ENCODE measurements at places on chromosomes 11 and 22.

- no peak for DNase-seq
These were observed 379.3 kb downstream of the INSC start for GRCh38 chr11:15493921-15494620.

DNA sequence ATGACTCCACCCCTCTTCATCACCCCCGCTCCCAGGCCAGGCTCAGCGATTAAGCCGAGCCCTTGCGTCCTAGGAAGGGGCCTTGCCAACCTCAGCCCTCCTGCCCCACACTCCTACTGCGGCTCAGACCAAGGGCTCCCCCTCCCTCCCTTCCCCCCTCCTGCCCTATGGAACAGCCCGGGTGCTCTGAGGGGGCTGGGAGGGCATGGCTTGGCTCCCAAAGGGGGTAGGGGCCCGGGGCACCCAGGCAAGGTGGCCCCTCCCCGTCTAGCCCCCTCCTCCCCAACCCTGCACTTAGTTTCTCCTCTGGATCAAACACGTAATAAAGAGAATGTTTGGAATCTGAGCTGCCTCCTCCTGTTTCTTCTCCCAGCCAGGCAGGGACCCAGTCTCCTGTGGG, 6.3 kb downstream of the RCOR2 start:
- DNase-seq: no peak

- DNase-seq: no peak
These were observed 71.8 kb downstream of the XRRA1 start for GRCh38 chr11:74877132-74877531.

DNA sequence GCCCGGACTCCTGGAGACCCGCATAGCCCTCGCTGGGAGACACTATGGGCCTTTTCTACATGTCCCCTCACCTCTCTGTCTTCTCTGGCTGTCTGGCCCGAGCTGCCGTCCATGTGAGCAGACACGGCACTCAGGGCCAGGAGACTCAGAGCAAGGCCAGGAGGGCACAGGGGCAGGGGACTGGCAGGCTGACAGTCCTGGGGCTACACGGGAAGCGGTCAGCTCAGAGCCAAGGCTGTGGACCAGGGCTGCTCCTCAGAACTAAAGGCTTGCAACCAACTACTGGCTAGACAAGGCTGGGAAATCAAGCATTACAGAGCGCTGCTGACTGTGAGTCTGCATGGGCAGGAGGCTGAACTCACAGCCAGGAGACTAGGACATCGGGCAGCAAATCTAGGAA, 56.1 kb upstream of the CDON start:
- no peak for DNase-seq

DNA sequence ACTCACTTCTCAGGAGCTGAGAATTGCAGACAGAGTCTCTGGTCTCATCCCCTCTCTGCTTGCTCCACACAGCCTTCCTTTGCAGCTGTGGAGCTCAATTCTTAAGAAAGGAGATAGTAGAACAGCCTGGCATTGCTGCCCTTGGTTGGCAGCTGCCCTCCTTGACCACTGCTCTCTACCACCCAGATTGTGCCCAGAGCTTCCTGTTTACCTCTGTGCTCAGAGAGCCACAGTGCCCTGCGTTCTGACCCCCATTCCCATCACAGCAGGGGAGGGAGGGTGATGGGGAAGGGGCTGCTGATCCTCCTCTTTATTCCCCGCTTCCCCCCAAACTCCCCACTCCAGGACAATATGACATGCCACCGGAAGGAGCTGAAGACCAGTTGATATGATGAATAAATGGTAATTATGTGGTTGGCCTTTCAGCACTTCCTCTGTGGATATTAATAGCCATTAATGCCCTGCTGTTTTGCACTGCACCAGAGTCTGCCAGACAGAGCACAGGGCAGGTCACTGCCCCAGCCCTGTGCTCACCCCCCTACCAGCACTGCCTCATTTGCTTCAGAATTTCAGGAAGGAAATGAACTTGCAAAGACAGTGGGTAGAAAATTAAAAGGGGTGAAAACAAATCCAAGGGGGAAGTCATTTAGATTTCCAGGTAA, 426.8 kb upstream of the CADM1 start:
- no peak for DNase-seq

- DNase-seq: no peak
These were observed 273.2 kb downstream of the TENM4 start for GRCh38 chr11:79167510-79168188.

DNA sequence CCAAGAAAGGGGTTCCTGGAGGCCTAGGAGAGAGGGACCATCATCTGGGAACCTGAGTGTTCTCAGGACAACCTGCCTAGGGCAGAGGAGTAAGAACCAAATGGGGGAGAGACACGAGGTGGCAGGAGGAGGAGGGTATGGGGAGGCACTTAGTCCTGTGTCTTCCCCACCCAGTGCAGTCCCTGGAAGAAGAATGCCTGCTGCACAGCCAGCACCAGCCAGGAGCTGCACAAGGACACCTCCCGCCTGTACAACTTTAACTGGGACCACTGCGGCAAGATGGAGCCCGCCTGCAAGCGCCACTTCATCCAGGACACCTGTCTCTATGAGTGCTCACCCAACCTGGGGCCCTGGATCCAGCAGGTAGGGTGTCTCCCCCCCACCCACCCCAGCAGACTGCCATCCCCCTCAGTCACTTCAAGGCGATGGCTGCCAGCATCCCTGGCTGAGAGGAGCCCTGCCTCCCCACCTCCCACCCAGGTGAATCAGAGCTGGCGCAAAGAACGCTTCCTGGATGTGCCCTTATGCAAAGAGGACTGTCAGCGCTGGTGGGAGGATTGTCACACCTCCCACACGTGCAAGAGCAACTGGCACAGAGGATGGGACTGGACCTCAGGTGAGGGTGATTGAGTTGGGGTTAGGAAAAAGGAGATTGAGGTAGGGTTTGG, 3.7 kb upstream of the INPPL1 start:
- DNase-seq: no peak

- DNase-seq: no peak
These were observed 1.5 kb upstream of the SIK3 start for GRCh38 chr11:117099696-117100095.

- DNase-seq: no peak
These were observed 848.7 kb downstream of the OPCML start for GRCh38 chr11:132683602-132684001.

DNA sequence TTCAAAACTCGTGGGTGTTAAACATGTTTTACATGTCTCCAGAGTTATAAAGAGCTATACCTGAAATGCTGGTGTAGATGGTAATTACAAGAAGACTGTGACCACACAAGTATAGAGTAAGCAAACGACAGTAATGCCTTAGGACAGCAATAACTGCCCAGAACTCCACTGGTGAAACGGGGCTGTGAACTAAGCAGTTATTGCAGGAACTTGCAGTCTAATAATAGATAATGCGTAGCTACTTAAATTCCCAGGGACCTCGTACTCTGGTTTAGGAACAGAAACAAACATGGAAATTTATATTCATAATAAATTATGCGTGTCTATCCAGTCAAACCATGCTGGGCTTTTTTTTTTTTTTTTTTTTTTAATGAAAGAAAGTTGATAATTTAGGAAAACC, 24.9 kb upstream of the TP53AIP1 start:
- DNase-seq: no peak

- DNase-seq: no peak
These were observed 20.1 kb upstream of the SYT8 start for GRCh38 chr11:1814691-1815090.

DNA sequence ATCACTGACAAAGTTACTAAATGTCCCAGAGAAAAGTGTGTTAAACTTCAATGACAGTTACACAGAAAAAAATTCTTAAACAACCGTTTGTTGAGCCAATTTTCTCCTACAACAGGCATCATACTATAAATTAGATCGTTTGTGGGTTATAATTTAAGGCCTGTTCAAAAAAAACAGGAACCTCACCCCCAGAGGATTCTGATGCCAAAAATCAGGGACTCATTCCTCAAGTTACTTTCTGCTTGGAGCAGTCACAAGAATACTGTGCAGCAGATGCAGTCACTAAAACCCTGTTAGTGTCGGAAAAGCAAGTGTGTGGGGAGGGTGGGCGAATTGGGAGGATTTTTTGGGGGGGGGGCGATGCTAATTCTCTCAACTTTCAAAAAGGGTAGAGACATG, 657 bp downstream of the CWC15 start:
- no peak for DNase-seq

DNA sequence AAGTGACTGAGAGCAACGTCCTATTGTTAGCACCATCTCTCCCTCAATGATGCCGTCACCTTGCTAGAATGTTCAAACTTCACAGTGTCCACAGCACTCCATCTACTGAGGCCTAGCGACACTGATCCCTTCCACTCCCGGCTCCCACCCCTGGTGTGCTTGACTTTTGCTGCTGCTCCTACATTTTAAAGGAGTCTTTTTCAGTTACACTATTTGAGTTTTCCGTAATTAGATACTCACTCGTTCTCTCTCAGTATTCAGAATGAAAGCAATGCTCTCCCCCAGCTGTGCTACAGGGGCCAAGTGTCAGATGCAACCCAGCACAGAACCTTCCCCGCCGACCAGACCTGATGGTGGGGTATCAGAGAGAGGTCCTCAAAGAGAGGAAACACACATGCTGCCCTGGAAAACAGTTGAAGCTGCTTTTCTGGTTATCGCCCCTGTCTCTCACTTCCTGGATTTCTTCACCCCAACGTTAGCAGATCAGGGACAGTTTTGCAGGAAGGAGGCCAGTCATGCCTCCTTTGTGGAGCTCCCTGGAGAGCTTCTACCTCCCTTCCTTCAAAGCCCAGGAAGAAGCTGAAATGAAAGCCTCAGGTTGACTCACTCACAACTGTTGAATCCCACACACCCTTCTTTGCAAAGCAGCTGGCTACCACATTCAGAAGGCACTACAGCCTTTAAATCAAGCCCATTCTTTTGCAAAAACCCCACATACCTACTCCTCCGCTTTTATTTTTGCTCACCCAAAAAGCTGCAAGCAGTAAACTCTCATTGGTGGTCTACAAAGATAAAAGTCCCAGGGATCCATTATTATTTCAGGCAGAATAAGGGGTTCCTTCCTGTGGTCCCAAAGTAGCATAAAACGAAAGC, 23.5 kb downstream of the LARGE1 start:
- DNase-seq: no peak

GRCh38 chr11:40187295-40187694, 1272.2 kb downstream of the LRRC4C start:
- no peak for DNase-seq
